ENCODE measurements at places on chromosomes 1 and 21. TPM values are rescaled to one million over a fixed set of nuclear protein-coding genes. Genes with fewer than 3 reads are reported as not detected.

The SAMD11 gene
- total RNA-seq = 4.5 TPM

The TESK2 gene
- 2.5 TPM for total RNA-seq

The YRDC gene
- 12.1 TPM for total RNA-seq

The SPRR1B gene
- total RNA-seq = not detected

The SLAMF6 gene
- not detected for total RNA-seq

The BACE2 gene
- 25.5 TPM for total RNA-seq

The F13B gene
- total RNA-seq = under 0.01 TPM

The PRDM16 gene
- 1.1 TPM for total RNA-seq

The CD84 gene
- total RNA-seq = not detected

The IL19 gene
- not detected for total RNA-seq

The SPATA17 gene
- total RNA-seq = 1.1 TPM

The PADI3 gene
- total RNA-seq = not detected

The TLCD4 gene
- 0.85 TPM for total RNA-seq

The RIMS3 gene
- total RNA-seq = 0.85 TPM

The EDARADD gene
- 0.19 TPM for total RNA-seq

The ALG14 gene
- 1.1 TPM for total RNA-seq

The SPRR2G gene
- not detected for total RNA-seq

The CYP4Z1 gene
- total RNA-seq = not detected

The C1QB gene
- total RNA-seq = not detected

The RXFP4 gene
- total RNA-seq = under 0.01 TPM

The GJA8 gene
- total RNA-seq = not detected

The FCMR gene
- not detected for total RNA-seq

The DNAJC28 gene
- 1.7 TPM for total RNA-seq

The LAD1 gene
- under 0.01 TPM for total RNA-seq

The LRRN2 gene
- total RNA-seq = not detected

The TEX38 gene
- total RNA-seq = not detected

The HAO2 gene
- not detected for total RNA-seq

The C8B gene
- not detected for total RNA-seq

The OR2L3 gene
- not detected for total RNA-seq

The SRRM1 gene
- total RNA-seq = 34.7 TPM

The CDK18 gene
- 0.58 TPM for total RNA-seq

The C1orf74 gene
- total RNA-seq = 4.2 TPM

The FMOD gene
- total RNA-seq = 6.5 TPM

Measured in regular cardiac myocyte (primary cell).